ENCODE measurements at places on chromosomes 12 and 14.

- no peak for DNase-seq
Measured at GRCh38 chr12:30015631-30016337, 232.0 kb upstream of the TMTC1 start.

DNA sequence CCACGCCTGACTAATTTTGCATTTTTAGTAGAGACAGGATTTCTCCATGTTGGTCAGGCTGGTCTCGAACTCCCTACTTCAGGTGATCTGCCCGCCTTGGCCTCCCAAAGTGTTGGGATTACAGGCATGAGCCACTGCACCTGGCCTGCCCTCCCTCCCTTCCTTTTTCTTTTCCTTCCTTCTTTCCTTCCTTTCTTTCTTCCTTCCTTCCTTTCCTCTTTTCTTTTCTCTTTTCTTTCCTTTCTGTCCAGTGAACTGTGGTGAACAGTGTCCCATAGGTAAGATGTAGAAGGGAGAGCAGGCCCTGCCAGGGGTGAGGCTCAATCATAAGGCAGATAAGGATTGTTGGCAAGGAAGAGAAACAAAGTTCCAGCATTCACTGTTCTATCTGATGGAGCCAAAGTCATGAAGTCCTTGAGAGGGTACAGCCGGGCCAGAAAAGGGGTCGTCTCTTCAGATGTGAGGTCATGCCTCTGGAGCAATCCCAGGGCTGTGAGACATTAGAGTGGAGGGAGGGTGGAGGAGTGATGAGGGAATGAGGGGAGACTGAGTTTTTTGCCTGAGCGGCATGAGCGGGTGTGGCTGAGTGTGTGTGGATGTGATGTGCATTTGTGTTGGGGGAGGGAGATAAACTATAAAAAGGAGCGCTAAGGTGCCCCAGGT is 4.2 kb upstream of the MLF2 start:
- no peak for DNase-seq

GRCh38 chr12:109951136-109951535 is 45.0 kb downstream of the GIT2 start:
- DNase-seq: no peak

GRCh38 chr12:25937096-25937495 is 21.4 kb upstream of the RASSF8 start:
- no peak for DNase-seq

GRCh38 chr14:45893127-45893526 is 640.1 kb upstream of the MIS18BP1 start:
- DNase-seq: no peak

- no peak for DNase-seq
Measured at GRCh38 chr14:73250781-73251500, 13.6 kb downstream of the PAPLN start.

GRCh38 chr14:23099212-23099861 is 4.0 kb downstream of the C14orf119 start:
- no peak for DNase-seq

- no peak for DNase-seq
Measured at GRCh38 chr12:45483571-45483970, 245.9 kb upstream of the ARID2 start.

DNA sequence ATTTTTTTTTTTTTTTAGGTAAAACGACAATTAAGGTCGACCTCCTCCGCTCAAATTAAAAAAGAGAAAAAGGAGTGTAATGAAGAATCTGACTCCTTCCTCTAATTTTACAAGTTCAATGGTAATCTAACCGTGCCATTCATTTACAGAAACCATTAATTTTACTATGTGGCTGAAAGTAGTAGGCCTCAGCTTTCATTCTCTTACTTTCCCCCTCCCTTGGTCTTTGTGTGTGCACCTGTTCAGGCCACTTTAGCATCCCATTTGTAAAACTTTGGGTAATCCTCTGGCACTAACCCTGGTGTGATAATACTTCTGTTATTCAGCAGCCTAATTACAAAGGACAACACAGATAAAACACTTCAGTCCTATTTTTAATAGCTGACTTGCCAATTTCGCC is 128.1 kb downstream of the ASCL1 start:
- no peak for DNase-seq

DNA sequence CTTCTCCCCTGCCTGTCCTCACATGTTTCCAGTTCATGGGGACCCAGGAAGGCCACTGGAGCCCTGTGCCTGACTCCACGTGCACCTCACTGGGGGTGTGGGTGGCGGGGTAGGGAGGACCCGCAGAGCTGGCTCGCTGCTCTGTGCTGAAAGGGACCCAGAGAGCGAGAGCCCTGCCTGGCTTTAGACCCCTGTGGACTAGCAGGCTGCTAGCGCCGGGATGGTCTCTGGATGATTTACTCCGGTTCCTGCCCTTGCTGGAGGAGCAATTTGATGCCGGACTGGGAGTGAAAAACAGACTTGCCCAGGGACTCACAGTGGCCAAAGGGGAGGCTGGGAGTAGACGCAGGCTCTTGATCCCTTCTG is 49.0 kb downstream of the NTF3 start:
- no peak for DNase-seq

GRCh38 chr14:67237591-67237990 is 3.6 kb upstream of the PALS1 start:
- no peak for DNase-seq

GRCh38 chr12:52347551-52348510 is 19.4 kb downstream of the KRT85 start:
- DNase-seq: no peak

DNA sequence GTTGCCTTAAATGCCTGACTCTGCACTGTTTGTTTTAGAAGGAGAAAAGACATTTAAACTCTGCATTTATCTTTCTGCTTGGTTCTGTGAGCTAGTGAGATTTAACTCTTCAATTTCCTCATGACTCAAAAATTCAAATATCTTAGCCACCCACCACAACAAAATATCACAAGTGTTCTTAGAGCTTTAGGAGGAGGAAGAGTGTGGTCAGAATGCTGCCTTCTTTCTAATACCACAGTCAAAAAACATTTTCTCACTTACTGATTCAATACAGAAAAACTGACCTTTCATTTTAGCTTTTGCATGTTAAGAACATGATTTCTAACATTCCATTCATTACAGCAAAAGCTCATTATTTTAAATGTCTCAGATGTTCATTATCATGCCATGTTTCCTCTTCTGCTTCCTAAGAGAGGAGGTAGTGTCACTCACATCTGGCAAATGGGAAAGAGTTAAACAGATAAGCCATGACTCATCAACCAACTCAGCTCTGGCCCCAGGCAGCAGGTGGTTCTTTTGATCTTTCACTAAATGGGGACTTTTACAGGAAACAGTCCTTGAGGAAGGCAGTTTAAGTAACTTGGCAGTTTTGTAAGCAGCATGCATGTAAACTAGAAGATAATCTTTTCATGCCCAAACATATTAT is 56.4 kb upstream of the RNU6-8 start:
- DNase-seq: no peak

- no peak for DNase-seq
Measured at GRCh38 chr14:74852922-74853530, 22.9 kb downstream of the PROX2 start.

DNA sequence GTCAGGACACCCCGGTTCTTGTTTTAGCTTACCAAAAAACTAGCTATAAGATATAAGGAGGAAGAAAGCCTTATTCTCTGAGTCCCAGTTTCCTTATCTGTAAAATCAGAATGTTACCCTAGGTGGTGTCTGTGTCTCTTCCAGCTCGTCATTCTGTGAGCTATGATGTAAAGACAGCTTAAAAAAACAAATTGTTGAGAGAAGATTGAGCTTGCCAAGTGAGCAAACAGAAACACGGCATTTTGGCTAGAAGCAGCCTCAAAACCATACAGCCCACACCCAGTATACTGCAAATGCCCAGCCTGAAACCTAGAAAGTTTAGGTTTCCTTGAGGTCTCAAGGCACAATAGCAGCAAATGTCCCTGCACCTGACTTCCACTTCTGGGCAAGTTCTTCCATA is 151.4 kb downstream of the SSPN start:
- DNase-seq: no peak

- DNase-seq: no peak
Measured at GRCh38 chr14:20440882-20441281, 4.9 kb upstream of the KLHL33 start.

DNA sequence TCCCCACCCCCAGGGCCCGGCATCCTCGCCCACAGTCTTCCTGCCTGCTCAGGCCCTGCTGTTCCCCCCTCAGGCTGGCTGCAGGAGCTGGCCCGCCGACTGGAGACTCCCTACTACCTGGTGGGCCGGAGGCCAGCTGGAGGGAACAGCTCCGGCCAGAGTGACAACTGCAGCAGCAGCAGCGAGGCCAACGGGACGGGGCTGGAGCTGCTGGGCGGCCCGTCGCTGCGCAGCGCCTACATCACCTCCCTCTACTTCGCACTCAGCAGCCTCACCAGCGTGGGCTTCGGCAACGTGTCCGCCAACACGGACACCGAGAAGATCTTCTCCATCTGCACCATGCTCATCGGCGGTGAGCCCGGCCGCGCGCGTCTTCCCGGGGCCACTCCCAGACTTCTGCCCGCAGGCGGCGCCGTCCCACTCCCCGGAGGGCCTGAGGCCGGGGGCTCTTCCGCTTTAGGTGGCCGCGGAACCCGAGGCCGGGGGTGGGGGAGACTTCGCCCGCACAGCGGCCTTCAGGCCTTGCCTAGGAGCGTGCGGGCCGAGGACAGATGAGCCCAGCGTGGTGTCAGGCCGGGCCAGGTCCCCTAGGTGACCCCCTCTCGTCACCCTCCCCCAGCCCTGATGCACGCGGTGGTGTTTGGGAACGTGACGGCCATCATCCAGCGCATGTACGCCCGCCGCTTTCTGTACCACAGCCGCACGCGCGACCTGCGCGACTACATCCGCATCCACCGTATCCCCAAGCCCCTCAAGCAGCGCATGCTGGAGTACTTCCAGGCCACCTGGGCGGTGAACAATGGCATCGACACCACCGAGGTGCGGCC is 10.2 kb downstream of the KCNH3 start:
- DNase-seq: no peak

DNA sequence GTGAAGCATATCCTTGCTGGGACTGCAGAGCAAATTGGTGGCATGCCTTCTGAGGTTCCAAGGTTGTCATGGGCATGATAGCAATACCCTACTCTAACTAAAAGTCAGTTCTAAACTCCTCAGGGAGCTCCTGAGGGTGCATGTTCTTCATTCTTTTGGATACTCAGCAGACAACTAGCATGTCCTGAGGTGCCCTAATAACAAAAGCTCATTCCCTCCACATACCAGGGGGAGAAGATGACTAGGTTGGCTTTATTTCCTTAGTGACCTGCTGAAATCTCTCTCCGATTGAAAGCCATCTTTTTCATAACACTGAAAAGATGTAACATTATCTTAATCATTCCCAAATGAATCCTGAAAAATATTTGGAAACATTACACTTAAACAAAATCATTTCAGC is 188.7 kb upstream of the IGF1 start:
- no peak for DNase-seq

DNA sequence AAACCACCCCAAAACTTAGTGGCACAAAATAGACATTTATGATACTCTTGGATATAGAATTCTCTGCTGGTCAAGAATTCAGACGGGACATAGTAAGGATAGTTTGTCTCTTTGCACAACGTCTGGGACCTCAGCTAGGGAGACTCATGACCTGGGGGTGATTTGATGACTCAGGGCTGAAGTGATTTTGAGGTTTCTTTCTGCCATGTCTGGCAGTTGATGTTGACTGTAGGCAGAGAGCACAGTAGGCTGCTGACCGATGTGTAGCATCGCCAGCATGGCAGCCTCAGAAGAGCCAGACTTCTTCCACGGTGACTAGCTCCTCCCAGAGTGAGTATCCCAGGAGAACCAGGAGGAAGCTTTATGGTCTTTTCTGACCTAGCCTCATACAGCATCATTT is 88.9 kb upstream of the FRMD6 start:
- DNase-seq: no peak

All from putamen (tissue), 1 donor.